Effector memory CD4-positive, alpha-beta T cell (primary cell): ENCODE measurements at places on chromosomes 12 and 14.

- no peak for DNase-seq
These were observed 4.9 kb upstream of the AQP6 start for GRCh38 chr12:49967777-49968250.

DNA sequence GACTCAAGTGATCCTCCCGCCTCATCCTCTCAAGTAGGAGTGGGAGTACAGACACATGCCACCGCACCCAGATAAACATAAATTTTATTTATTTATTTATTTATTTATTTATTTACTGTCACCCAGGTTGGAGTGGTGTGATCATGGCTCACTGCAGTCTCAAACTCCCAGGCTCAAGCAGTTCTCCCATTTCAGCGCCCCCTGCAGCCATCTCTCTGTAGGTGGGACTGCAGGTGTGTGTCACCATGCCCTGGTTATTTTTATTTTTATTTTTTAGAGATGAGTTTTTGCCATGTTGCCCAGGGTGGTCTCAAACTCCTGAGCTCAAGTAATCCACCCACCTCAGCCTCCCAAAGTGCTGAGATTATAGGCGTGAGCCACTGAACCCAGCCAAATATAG, 33.2 kb upstream of the KIF21A start:
- DNase-seq: no peak

GRCh38 chr14:58942516-58942915, 246.0 kb upstream of the DAAM1 start:
- DNase-seq: no peak

DNA sequence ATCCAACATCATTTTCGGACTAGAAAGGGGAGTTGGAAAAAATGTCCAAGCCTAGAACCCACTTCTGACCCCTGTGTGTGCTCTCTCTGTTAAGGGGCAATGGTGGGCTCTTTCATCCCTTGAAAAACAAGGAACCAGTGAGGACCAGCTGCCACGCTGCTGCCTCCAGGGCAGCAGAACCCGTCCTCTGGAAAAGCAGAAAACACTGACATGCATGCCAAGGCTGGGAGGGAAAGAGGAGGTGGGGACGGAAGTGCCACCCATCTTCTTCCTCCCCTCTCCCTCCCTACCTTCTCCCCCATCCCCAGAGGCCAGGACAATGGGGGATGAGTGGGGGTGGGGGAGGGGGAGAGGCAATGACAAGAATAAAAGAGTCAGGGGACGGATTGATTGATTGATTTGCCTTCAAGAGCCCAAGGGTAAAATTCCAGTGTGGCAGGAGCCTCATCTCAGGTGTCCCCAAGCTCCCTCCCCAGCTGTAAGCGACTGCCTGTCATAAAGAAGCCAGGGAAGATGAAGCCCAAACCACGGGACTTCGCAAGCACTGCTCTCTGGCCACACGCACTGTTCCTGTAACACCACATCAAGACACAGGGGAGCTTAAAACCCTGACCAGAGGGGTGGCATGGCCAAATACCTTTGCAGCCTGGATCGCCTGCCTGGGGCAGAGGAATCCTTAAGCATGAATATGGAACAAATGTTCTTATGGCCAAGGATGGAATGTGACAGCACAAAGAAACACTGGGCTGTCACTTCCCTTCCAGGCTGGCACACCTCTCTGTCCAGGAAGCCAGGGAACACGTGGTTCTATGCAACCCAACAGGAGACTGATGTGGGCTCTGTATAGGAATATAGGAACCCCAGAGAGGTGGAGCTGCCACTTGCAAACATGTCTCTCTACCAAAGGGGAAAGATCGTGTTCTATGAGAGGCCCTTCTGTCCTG, 38.9 kb upstream of the BDKRB2 start:
- no peak for DNase-seq

DNA sequence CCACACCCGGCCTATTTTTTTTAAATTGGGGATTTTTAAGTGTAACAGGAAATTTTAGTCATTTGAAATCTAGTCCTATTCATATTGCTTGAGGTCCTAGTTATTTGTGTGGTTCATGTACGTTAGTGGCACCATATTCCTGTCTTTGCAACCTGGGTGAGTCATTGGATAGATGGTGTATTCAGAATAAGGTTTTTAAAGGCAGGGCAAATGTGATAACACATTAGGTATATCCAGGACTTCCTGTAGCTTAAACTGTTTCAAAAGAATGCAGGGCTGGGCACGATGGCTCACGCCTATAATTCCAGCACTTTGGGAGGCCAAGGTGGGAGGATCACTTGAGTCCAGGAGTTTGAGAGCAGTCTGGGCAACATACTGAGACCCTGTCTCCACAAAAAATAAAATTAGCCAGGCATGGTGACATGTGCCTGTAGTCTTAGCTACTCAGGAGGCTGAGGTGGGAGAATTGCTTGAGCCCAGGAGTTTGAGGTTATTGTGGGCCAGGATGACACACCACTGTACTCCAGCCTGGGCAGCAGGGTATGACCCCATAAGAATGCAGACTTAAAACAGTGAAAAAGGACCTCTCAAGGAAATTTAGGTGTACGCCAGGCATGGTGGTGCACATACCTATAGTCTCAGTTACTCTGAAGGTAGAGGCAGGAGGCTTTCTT, 8.1 kb downstream of the ATP6V0A2 start:
- DNase-seq: no peak

GRCh38 chr12:5904441-5904840, 40.6 kb downstream of the ANO2 start:
- DNase-seq: no peak

- DNase-seq: no peak
These were observed 14.0 kb downstream of the GPR68 start for GRCh38 chr14:91230397-91231035.

- no peak for DNase-seq
These were observed 38.0 kb downstream of the CHST11 start for GRCh38 chr12:104494793-104495158.

DNA sequence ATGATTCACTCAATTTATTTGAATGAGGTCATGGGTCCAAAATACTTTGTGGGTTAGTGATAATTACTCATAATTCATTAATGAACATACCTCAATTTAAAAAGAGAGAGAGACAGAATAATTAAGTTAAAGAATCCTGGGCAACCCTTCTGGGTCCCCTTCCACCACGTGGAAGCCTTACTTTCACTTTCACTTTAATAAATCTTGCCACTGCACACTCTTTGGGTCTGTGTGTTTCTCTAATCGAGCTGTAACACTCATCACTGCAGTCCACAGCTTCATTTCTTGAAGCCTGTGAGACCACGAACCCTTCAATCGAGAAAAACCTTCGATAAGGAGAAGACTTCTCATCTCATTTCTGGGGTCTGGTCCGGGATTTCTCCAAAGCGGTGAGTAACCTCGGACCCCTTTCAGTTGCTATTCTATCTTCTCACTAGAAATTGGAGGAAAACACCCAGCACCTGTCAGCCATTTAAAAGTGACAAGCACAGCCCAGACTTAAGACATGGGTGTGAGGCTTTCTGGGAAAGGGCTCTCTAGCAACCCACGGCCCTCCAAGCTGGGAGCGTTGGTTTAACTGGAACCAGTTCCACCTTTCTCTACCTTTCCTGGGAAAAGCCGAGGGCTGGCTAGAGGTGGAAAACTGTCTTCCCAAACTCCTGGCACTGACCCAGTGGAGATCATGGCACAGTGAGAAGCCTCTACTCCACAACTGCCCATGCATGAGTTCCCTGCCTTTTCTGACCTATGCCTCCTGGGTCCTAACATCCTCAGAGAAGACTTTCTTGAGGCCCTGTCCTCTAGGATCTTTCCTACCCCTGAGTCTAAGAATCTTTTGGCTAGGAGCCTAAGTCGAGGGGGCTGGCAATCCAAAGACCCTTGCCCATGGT, 148.8 kb upstream of the ATF7IP start:
- DNase-seq: no peak

- no peak for DNase-seq
These were observed 785 bp upstream of the ACTN1 start for GRCh38 chr14:68979722-68980451.

GRCh38 chr14:35257809-35258208, 34.4 kb upstream of the PSMA6 start:
- no peak for DNase-seq

- no peak for DNase-seq
These were observed 3.6 kb downstream of the ZNF839 start for GRCh38 chr14:102323102-102323501.

DNA sequence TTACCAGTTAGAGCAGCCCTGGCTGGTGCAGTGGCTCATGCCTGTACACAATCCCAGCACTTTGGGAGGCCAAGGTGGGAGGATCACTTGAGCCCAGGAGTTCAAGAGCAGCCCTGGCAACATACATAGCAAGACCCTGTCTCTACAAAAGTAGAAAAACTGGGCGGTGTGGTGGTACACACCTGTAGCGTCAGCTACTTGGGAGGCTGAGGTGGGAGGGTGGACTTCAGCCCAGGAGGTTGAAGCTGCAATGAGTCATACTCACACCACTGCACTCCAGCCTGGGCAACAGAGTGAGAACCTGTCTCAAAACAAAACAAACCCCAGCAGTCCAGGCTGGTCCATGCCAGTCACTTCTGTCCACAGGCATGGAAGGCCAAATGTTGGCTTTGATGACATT, 7.4 kb downstream of the COX14 start:
- no peak for DNase-seq

GRCh38 chr12:793711-794110, 41.3 kb downstream of the WNK1 start:
- DNase-seq: no peak

- peak; percentile 93 for DNase-seq
These were observed 3.0 kb downstream of the EVL start for GRCh38 chr14:100067971-100068959.

DNA sequence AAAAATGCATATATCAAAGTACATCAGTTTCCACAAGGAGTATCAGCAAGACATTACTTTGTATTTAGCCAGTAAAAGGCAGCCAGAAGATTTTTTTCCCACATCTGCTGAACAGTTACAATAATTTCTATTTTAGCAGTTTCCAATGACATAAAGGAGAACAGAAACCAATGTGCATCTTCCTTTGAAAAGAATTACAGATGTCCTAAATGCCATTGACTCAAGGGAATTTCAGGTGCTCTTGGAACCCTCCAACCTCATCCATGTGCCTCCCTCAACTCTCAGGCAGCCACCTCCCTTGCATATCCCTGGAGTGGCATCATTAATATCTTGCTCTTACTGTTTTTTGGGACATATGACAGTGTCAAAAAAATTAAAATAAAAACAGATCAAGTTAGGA, 62.2 kb upstream of the ST8SIA1 start:
- no peak for DNase-seq

GRCh38 chr12:117000316-117000715, 89.6 kb downstream of the FBXW8 start:
- no peak for DNase-seq

DNA sequence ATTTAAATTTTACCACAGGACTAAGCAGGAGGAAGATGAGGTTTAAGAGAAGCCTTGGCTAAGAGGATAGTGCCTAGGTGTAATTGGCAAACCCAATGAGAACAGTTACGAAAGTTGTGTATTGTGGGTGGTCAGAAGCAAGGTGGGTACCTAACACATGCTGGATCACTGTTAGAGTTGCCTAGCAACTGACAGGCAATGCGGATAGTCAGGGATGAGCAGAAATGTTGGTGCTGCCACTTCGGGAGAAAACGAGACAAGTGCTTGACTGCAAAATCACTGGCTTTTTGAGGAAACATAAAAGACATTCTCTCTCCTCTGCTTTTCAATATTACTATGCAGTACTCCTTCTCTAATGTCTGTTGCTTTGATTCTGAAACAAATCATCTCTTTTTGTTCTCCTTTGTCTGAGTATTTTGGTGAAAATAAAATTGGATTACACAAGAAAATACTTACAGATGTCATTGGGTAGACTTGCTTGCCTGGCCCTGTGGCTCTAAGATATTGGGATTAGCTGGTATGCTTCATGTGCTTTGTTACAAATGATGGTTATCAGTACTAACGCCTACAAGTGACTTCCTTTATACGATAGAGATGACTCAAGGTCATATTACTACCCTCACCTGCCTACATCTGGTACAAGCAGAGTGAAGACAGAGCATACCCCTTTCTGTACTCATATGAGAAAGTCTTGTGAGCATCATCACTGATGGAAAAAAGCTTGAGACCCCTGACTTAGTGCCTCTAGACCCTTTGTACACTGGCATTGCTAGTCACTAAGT, 48.0 kb downstream of the TDP1 start:
- DNase-seq: no peak

DNA sequence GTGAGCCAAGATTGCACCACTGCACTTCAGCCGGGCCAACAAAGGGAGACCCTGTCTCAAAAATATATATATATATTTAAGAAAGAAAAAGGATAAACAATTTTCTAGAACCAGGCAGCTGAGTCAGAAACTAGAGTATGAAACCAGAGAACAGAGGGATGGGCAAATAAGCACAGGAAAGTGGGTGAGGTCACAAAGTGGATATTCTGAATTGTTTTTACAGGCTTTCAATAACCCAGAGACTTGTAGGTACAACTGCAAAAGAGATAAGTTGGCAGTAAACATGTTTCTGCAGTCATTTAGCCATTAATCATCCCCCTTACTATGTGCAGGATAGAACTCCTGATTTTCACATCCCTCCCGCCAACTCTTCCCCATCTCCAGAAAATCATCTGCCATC, 94.2 kb downstream of the BTG1 start:
- no peak for DNase-seq

DNA sequence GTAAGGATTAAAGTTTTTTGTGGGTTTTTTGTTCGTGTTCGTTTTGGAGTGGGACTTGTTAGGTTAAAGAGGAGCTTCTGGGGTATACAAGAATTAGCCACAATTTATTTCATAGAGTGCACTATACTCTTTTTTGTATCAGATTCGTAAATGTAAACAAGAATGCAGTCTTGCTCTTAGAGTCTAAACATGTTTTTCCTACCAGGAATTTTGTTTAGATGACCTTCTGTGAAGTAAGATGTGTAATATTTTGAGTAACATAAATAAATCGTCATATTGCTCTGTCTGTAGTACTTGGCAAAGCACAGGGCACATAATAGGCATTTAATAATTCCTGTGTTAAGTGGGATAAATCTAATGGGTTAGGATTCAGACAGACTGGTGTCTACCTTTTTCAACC, 9.6 kb downstream of the CNOT2 start:
- DNase-seq: no peak

- DNase-seq: no peak
These were observed 36.4 kb downstream of the NFKBIA start for GRCh38 chr14:35368139-35368460.

DNA sequence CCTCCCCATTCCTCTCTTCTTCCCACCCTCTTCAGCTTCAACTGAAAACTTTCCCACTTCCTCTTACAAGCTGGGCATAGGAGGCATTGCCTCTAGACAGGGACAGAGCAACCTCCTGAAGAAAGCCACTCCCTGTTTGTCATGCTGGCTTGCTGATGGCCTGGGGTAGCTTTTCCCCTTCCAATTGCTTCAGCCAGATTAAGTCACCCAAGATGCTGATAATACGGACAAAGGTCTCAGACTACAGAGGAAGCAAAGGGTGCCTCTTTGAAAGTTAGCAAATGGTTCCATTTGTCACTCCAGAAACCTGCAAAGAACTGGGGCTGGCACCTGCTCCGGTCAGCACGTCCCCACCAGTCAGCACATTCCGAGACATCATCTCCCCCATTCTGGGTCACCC, 6.0 kb downstream of the KRT2 start:
- no peak for DNase-seq

GRCh38 chr12:10901427-10901826, 7.9 kb downstream of the TAS2R13 start:
- no peak for DNase-seq
